ENCODE measurements at places on chromosomes 5 and 9. TPM values are rescaled to one million over a fixed set of nuclear protein-coding genes. Genes with fewer than 3 reads are reported as not detected.
A peak's percentile ranks its signal among the peaks of the same experiment; 100 is the strongest.

The IL6ST gene
- total RNA-seq: 82.5 TPM

The SPATA31E1 gene
- not detected for total RNA-seq

The ARHGEF39 gene
- total RNA-seq: 1.0 TPM

The NME5 gene
- 1.8 TPM for total RNA-seq

The PCDHGA5 gene
- 2.1 TPM for total RNA-seq

The ANKRD31 gene
- total RNA-seq: 0.26 TPM

The GRM6 gene
- total RNA-seq: not detected

The ACOT12 gene
- not detected for total RNA-seq

The OTULINL gene
- 6.3 TPM for total RNA-seq

The TMEM232 gene
- total RNA-seq: 2.1 TPM

The CRB2 gene
- total RNA-seq: not detected

The FAM78A gene
- total RNA-seq: 1.1 TPM

GRCh38 chr5:107605596-107606125 lies 65.1 kb downstream of the EFNA5 start:
- DNase-seq: no peak

DNA sequence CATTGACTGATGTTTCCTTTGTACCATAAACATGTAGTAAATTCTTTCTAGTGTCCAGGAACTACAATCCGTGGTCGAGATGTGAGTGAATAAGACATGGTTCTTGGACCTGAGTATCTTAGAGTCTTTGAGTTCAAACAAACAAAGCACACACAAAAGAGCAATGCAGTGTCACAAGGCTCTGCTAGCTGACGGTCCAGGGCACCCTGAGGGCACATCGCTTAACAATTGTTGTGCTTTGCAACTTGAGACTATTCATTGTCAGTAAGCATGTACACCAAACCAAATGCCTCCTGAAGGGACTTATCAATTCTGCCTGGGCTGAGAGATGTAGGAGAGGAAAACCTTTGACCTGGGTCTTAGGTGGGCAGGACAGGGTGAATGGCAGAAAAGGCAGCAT lies 84.8 kb downstream of the CAMK4 start:
- no peak for DNase-seq

- no peak for DNase-seq
These were observed 210.8 kb downstream of the TSSK1B start for GRCh38 chr5:113223831-113224604.

DNA sequence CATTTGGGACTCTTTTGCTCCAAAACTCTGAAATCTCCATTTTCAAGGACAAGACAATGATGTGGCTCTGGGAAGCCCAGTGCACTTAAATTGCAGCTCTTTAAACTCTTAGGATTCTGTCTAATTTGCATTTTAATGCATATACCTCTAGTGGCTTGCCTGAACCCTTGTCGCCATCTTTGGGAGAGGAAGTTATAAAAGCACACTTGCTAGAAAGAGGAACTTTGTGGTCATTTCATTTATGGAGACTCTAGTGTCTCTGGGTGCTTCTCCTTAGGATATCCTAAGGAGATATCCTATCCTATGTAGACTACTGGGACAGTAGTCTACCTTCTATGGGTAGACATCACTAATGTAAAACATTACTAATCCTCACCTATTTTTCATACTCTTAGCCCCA lies 77.3 kb upstream of the SLC1A3 start:
- DNase-seq: no peak

GRCh38 chr5:16815432-16815831 lies 120.7 kb downstream of the MYO10 start:
- no peak for DNase-seq

- no peak for DNase-seq
These were observed 9.9 kb downstream of the GNAQ start for GRCh38 chr9:78021697-78022096.

- no peak for DNase-seq
These were observed 39.1 kb downstream of the NIPBL start for GRCh38 chr5:36915653-36916052.

GRCh38 chr9:35488566-35489312 lies 1.2 kb upstream of the RUSC2 start:
- DNase-seq: no peak

DNA sequence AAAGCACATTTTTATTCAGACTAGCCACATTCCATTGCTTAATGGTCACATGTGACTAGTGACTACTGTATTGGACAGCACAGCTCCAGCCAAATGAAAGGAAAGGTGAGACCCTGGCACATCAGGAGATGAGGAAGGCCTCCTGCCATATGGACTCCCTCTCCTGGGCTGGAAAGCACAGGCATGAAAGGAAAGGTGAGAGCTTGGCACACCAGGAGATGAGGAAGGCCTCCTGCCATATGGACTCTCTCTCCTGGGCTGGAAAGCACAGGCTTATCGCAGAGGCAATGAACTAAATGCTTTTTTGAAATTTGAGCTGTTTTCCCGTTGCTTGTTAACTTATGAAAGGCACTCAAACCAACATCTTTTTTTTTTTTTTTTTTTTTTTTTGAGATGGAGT lies 144.8 kb upstream of the SLC12A2 start:
- DNase-seq: no peak

GRCh38 chr5:40198736-40199135 lies 481.0 kb upstream of the PTGER4 start:
- no peak for DNase-seq

- no peak for DNase-seq
These were observed 473.1 kb downstream of the NR2F1-AS1 start for GRCh38 chr5:93107805-93108520.

- no peak for DNase-seq
These were observed 63.6 kb downstream of the PTCD2 start for GRCh38 chr5:72383726-72384125.

DNA sequence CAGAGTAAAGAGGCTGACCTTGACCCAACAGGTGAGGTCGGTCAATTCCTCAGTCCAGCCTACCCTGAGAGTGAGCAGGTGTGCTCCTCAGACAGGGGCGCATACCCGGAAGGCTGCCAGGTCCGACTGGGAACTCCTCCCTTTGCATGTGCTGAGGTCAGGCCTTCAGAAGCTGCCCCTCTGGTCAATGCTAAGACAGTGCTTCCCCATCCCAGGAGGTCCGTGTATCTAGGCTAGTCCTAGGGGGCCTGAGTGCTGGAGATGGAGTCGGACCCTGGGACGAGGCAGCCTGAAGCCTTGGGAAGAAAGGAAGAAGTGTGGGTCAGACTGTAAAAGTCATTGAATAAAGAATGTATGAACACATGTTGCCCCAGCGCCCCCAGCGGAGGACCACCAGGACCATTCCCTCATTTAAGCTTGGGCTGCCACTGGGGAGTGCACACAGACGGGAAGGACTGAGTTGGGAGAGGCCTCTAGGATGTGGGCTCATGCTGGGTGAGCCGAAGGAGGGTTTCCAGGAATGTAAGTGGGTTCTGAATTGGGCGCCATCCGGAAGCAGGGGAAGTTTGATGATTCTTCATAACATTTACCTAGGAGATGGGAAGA lies 41.0 kb upstream of the GFPT2 start:
- DNase-seq: no peak

- no peak for DNase-seq
These were observed 213.3 kb downstream of the PCSK1 start for GRCh38 chr5:96219580-96220281.

- DNase-seq: no peak
These were observed 77.1 kb downstream of the NTNG2 start for GRCh38 chr9:132238992-132239391.

GRCh38 chr5:174141398-174141797 lies 95.9 kb downstream of the NSG2 start:
- no peak for DNase-seq

- no peak for DNase-seq
These were observed 504.3 kb downstream of the AGTPBP1 start for GRCh38 chr9:85237478-85237877.

DNA sequence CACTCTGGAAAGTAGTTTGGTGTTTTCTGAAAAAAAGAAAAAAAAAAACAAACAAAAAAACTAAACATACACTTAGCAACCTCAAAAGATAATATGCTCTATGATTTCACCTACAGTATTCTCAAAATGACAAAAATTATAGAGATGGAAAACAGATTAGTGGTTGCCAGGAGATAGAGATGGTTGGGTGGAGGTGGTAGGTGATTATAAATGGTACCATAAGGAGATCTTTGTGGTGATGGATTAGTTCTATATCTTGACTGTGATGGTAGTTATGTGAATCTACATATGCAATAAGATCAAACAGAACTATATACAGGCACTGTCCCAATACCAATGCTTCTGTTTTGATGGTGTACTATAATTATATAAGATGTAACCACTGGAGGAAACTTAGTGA lies 32.0 kb downstream of the PTBP3 start:
- no peak for DNase-seq

GRCh38 chr5:61730866-61731265 lies 398.8 kb downstream of the ZSWIM6 start:
- DNase-seq: no peak

DNA sequence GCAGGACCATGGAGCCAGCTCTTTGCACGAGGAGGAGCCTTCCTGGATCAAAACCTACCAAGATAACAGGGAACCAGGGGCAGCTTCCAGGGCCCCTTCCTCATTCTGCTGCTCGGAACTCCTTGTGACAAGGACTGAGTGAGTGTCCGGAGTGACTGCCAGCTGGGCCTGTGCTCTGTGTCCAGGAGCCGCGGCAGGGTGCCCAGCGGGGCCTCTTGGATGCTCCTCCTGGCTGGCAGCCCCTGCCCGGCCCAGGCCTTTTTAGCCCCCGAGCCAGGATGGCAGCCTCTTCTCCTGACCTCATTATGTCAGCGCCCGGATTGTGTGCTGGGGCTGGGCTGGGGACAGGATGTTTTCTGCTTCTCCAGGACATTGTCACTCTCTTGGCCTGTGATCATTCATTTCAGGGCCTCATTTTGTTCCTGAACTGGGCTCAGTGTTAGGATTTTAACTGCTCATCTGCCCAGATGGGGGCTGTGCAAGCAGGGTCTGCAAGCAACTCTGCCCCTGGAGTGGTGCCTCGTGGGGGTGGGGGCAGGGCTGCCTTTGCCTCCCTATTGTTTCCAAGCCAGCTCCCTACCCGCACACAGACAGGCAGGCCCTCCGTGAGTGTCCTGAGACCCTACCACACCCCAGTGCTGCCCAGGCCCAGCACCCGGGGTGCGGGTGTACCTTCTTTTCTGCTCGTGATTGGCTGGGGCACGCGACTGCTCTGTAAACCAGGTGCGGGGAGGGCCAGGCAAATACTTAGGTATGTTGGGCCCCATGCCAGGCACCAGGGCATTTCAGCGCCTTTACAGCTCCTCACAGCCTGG lies 161.6 kb downstream of the COL23A1 start:
- no peak for DNase-seq

- DNase-seq: no peak
These were observed 2.0 kb upstream of the PTGR1 start for GRCh38 chr9:111601237-111602018.

DNA sequence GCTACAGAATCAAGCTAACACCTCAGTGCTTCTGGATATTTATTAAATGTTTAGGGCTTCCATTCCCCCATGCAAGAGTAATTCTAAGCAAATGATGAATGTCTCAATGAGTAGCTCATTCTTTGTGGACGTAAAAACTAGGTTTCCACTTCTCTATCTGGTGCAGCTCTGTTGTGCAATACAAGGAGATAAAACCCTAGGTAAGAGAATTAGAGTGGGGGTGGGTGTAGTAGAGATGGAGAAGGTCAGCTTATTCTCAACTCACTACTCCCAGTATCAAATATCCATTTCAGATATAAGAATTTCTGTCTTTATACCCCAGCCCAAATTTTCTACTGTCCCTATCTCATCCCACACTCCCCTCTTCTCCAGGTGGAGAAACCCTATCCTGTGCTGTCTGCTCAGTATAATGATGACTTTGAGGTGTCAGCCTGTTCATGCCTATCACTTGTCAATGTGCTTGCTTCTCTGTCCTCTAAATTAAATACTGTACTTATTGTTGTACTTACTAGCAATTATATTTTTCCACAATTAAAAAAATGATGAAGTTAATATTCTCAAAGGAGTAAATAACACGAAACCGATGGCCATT lies 4.3 kb upstream of the FYB1 start:
- DNase-seq: no peak

- DNase-seq: no peak
These were observed 148.0 kb downstream of the NUDT12 start for GRCh38 chr5:103414604-103415003.

DNA sequence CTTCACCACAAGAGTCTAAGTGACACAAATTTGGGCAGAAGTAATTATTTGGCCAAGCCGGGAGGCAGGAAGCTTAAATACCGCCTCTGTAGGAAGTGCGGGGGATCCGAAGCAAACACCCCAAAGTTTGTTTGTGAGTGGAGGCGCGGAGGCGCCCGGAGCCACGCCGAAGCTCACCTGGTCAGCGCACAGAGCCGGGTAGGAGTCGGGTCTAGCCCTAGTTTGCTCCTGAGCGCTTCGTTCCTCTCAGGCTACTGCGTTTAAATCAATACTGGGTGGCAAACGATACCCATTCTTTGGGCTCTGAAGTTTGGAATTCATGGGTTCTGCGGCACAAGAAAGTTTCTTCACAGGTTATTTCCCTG lies 855 bp downstream of the MCC start:
- peak; percentile 17 for DNase-seq

- DNase-seq: no peak
These were observed 388.9 kb upstream of the TRPC7 start for GRCh38 chr5:136754216-136754615.

GRCh38 chr9:115000217-115000639 lies 69.8 kb upstream of the TNFSF8 start:
- DNase-seq: no peak

DNA sequence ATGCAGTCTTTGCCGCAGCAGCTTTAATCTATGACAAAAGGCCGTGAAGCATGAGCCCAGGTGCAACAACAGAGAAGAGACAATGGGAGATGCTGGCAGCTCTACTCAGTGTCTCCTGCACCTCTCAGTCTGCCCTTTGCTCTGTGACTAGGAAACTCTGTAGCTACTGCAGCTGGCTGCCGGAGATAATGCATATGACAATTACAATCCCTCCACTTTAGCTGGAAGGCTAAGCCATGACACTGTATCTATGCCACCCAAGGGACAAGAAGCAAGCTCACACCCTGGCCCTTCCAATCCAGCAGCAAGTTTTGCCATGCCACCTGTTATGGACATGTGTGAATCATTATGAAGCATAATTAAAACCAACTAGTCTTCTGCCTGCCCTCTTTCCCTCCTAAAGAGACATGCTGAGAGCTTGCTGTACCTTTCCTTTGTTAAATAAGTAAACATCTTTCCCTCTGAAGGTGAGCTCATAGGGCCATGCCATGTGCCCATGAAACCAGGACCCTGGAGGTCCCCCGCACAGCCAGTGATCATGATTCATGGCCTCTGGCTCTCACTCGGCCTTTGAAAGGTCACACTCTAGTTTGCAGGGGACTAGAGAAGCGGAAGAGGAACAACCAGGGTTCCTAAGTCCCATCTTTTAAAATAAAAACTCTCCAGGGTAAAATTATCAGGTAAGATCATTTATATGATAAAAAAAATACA lies 219.4 kb downstream of the SPOCK1 start:
- no peak for DNase-seq

DNA sequence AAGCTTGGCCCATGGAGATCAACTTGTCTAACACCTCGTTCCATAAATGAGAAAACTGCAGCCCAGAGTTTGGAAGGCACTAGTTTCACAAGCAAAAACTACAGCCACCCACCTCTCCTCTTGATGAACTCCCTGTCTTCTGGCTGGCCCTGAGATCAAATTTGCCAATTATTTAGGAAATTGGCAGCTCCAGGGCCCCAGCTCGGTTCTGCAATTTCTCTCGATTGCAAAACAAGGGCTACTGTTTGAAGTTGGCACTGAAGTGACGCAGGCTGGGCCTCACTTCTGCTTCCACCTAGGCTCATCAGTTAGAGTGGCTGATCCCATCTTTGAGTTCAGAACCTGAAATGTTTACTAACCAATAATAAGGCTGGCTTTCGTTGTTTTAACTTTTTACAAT lies 3.7 kb upstream of the GPX3 start:
- no peak for DNase-seq

- no peak for DNase-seq
These were observed 48.1 kb downstream of the PRELID2 start for GRCh38 chr5:145787001-145787400.

Data from pancreas (tissue), 10 donors.